ENCODE measurements at places on chromosomes 6 and 20.
A peak's percentile ranks its signal among the peaks of the same experiment; 100 is the strongest.

DNA sequence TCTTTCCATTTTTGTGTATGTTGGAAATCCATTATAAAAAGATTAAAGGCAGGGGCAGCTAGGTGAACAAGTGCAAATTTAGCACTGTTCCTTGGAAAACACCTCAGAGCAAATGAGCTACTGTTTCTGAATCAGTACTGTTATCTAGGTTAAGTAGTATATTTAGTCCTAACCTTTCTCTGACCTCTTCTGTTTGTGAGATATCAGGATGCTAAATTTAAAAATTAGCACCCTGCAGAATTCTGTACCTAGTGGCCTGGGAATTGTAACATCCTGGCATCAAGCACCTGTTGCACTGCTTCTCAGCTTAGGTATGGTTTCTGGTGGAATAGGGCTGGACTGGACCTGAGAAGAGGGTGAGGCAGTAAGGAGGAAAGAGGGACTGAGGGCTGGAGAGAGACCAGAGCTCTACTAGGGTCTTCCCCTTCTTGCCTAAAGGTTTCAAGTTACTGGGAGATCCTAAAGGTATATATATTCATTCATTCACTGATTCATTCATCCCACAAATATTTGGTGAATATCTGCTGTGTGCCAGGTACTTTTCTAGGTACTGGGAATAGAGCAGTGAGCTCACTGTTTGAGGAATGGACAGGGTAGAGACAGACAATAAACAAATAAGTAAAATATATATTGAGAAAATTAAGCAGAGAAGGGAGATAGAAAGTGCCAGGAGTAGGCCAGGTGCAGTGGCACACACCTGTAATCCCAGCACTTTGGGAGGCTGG, 5.2 kb downstream of the ZNF76 start:
- DNase-seq: no peak

GRCh38 chr6:28105245-28105639, 19.2 kb upstream of the ZSCAN16 start:
- DNase-seq: peak; percentile 9

GRCh38 chr20:825710-826421, 7.6 kb upstream of the FAM110A start:
- DNase-seq: no peak

GRCh38 chr20:61788343-61788742, 277.3 kb downstream of the TAF4 start:
- no peak for DNase-seq

DNA sequence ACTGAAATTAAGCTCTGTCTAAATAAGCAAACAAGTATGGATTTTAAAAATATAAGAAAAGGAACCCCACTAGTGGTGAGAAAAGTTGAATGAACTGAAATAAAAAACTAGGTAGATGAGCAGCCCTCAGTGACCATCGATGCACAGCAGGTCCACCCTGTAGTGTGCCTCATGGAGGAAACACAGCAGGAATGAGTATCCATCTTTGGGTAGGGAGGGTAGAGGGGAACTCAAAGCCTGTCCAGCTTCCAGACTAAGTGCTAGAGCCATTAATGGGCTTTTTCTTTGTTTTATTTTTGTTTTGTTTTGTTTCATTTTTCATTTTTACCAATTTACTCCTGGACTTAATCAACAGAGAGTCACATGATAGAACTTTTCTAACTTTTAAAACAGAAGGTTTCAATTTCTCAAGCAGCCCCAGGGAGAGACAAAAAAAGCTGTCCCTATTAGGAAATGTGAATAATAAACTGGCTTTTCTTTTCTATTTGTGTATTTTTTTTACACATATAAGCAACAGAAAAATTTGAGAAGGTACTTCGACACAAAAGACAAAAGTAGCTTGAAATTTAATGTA, 700.6 kb downstream of the HACE1 start:
- DNase-seq: no peak

- DNase-seq: no peak
These were observed 24.2 kb upstream of the PCSK2 start for GRCh38 chr20:17202673-17203072.
